ENCODE measurements at places on chromosomes 3 and 15.

- DNase-seq = no peak
Observed at GRCh38 chr3:106302451-106303221, 433.8 kb upstream of the CBLB start.

- DNase-seq = no peak
Observed at GRCh38 chr3:14513566-14514322, 26.4 kb downstream of the GRIP2 start.

DNA sequence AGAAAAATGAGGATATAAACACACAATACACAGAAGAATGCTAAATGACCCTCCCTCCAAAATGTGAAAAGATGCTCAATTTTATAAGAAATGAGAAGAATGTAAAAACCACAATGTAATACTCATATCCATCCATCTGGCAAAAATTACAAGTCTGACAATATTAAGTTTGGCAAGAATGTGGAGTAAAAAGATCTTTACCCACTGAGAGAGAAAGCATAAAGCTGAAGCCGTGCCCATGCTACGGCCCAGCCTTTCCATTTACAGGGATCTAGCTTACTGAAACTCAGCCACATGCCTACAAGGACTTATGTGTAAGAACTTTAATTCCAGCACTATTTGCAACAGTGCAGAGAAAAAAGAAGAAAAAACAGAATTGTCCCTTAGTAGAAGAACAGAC, 42.9 kb downstream of the ATP13A3 start:
- DNase-seq = no peak

- DNase-seq = no peak
Observed at GRCh38 chr15:81336568-81336967, 12.6 kb upstream of the STARD5 start.

GRCh38 chr3:130820976-130821375, 72.9 kb upstream of the ATP2C1 start:
- no peak for DNase-seq

DNA sequence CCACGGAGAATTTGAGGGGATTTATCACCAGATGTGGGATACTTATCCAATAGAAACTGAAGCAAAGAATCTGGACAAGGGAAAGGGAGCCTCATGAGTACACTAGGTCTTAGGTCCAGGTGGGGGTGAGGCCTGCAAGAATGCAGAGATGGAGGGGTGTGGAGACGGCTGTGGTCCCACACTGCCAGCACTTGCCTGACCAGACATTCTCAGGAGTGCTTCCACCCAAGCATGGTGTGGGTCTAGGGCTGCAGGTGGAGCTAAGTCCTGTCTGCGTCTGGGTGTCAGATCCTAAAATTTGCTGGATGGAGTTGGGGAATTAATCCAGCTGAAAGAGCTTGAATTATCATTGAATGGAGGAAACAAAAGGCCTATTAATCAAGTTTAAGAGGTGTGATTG, 14.4 kb downstream of the PML start:
- no peak for DNase-seq

GRCh38 chr3:111902534-111902933, 43.5 kb downstream of the PHLDB2 start:
- no peak for DNase-seq

DNA sequence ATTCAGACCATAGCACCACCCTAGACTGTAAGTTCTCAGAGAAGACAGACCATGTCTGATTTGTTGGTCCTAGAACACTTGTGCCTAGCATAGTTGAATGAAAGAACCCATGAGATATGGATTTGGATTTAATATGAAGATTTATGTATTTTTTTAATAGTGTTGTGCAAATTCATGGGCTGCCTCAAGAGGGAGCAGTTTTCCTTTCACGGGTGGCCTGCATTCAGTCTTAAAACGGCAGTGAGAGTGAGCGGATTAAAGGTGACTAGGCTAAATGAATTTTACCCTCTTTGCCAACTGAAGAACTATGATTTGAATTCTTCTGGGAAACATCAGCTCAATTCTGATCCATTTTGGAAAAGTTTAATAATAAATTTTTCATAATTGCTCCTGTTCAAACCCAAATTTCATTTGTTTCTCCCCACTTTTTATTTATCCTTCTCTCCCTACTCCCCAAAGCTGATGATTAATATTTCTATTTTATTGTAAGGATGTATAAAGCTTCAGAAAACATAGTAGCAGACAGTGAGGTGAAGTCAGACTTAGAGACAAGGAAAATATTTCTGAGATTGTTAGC, 67.3 kb downstream of the MORC1 start:
- no peak for DNase-seq

DNA sequence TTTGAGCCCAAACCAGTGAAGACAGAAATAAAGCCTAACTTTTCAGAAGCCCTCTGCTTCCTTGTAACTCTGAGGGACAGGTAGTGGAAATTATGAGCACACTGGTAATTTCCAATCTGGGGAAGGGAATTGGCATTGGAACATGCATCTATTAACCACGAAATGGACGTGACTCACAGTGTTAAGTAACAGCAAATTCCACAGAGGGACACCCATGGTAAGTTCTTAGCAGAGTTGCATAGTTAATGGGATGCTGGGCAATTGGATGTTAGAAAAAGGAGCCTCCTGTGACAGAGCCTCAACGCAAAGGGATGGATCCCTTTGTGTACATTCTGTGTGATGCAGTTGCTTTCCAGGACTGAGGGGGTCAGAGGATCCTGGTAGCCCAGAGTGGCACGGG, 168.6 kb downstream of the SEMA6D start:
- DNase-seq = no peak

GRCh38 chr15:41893422-41894250, at the start of gene SPTBN5:
TSS of gene SPTBN5 (minus strand) at chr15:41894053. CDS start at chr15:41893497, 556 bp downstream.
- no peak for DNase-seq

GRCh38 chr3:23667536-23668429, 138.0 kb upstream of the UBE2E1 start:
- no peak for DNase-seq

DNA sequence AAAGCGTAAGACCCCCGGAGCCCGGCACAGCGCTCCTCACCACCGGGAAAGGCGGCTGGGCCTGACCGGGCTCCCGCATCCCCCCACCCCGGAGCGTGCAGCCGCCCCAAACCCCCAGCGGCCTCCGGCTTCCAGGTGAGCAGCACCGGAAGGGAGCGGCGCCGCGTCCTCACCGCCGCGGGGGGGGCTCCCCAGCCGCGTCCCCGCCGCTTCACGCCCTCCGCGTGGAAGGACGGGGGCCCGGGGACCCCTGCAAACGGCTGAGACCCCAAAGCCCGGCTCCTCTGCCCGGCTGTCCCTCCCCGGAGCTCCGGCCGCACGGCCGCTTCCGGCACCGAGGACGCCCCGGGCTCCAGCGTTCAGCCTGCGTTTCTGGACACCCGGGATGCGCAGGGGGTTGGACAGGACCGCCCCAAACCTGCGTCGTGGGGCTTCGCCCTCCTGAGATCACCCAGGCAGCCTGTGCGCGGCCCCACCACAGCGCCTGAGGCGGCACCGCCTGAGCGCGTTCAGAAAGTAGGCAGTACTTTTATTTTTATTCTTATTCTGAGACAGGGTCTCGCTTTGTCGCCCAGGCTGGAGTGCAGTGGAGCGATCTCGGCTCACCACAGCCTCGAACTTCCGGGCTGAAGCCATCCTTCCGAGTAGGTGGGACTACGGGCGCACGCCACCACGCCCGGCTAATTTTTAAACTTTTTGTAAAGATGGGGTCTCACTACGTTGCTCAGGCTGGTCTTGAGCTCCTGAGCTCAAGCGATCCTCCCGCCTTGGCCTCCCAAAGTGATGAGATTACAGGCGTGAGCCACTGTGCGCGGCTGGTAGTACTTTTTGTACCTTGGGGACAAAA, 51.6 kb upstream of the BLM start:
- no peak for DNase-seq

DNA sequence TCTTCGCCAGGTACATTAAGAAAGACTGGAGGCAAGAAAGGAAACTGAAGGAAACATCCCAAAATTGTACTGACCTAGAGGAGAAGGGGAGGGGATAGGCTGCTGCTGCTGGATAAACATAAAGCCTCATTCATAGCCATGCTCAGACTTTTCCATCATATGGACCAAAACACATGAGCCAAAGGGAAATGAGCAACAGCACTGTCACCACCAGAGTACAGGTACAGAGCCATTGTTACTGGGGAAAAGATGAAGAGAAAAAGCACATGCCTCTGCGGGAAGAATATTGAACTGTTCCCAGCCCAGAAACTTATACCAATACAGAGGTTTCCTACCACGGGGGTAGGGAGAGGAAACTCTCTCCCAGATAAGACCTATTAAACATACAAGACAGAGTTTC, 861.9 kb downstream of the NTRK3 start:
- DNase-seq = no peak

GRCh38 chr15:99440029-99440428, 125.8 kb upstream of the MEF2A start:
- no peak for DNase-seq

GRCh38 chr3:126883241-126883640, 99.7 kb upstream of the PLXNA1 start:
- DNase-seq = no peak

DNA sequence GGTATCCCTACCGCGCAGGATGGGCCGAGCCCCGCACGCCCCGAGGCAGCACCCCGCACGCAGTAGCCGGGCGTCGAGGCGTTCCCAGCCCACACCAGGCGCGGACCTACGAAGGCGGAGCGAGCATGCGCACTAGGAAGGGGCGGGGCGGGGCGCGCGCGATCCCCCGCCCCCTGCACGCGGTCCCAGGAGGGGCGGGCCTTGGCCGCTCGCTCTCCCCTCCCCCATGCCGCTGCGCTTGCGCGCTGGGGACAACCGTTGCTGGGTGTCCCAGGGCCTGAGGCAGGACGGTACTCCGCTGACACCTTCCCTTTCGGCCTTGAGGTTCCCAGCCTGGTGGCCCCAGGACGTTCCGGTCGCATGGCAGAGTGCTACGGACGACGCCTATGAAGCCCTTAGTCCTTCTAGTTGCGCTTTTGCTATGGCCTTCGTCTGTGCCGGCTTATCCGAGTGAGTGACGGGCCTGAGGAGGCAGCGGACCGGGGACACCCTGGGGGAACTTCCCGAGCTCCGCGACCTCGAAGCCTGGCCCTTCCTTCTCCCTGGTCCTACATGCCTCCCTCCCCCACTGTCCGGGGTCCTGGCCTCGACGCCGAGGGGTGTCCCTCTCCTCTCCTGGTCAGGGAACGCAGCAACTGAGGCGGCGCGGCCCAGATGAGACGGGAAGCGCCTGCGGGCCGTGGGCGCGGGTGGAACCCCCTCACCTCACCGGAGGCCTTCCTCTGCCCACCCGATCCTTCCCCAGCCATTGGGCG, at the start of gene SPESP1:
Gene SPESP1 (plus strand): TSS at position 258 of the 755 bp plus-strand sequence. CDS start 129 bp downstream, at position 387.
- DNase-seq = no peak

GRCh38 chr3:183563536-183563874, 8.0 kb upstream of the KLHL6 start:
- no peak for DNase-seq

GRCh38 chr15:80871858-80872257, 92.7 kb downstream of the CEMIP start:
- no peak for DNase-seq

- no peak for DNase-seq
Observed at GRCh38 chr3:153210146-153210545, 48.1 kb downstream of the RAP2B start.

DNA sequence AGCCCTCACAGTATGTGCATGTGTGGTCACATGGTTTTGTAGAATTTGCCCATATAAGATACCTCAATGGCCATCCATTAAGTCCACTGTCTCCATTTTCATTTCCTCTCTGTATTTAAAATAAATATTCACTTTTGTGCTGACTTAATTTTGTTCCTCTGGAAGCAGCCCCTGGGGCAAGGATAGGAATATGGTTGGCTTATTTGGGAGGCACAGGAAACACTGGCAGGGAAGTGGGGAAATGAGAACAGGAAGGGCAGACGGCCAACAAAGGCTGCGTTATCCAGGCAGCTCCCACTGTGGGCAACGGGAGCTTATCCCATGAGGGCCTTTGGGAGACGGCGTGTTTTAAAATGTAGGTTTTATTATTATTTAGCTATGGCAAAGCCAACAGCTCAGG, 148.6 kb downstream of the SHQ1 start:
- no peak for DNase-seq

DNA sequence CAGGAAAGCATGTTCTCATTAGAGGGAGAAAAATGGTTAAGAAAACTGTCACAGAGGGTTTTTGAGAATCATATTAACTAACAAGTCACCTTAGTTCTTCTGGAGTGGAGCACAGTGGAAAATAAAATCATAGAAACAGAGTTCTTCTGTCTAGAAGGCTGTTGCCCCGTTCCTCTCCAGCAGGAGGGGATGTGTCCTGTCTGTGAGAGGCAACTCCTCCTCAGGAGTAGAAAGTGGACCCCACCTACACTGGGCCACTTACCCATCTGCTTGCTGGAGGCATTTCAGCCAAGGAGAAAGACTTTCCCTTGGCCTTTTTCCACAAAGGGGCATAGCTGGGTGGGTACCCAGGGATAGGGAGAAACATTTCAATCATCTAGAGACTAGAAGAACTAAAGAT, 106.6 kb downstream of the SSR3 start:
- DNase-seq = no peak

DNA sequence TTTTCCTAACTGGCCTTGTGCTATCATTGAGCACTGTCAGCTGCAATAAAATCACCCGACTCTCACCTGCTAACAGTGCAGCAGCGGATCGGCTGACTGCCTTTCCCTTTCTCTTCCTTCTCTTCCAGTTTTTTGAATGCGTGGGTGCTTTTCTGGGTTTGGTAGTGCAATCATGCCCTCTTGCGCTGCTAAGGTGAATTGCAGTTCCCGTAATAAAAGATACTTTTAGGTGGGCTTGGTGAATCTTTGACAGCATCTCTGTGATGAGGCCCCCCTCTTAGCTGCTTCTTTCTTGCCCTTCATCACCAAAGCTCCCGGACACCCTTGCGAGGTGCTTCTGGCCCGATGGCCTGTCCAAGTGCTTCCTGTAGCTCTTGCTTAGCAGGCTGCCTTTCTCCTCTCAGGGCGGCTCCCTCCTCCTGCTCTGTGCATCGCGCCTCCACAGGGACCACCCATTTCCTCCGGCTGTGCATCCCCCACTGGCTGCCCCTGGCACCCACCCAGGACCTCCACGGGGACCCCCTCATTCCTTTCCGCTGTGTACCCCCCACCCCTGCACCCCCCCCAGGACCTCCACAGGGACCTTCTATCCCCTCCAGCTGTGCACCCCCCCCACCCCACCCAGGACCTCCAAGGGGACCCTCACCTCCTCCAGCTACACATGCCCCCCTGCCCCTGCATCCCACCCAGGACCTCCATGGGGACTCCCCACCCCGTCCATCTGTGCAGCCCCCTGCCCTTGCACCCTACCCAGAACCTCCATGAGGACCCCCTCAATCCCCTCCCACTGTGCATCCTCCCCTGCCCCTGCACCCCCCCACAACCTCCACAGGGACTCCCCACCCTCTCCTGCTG, 50.8 kb upstream of the RPL32 start:
- peak; percentile 21 for DNase-seq

GRCh38 chr3:53258600-53259426, 3.0 kb upstream of the TKT start:
- no peak for DNase-seq

DNA sequence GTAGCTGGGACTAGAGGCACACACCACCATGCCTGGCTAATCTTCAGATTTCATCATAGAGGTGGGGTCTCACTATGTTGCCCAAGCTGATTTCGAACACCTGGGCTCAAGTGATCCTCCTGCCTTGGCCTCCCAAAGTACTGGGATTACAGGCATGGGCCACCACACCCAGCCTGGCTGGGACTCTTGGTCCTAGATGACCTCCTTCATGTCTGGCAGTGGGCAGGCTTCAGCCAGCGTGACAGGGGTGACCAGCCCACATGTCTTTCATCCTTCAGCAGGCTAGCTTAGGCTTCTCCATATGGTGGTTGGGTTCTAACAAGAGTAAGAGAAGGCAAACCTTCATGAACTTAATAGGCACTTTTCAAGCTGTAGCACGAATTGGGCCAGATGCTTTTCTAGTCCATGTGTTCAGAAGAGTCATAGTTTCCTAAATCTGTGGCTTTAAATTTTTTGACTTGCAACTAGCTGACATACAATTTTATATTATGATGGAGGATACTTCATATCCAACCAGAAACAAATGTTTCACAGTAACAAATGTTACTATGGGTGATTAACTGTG, 7.6 kb downstream of the GPD1L start:
- no peak for DNase-seq
